Omental fat pad (tissue), 4 donors: ENCODE measurements at places on chromosomes 13 and 19.

- no peak for DNase-seq
Observed at GRCh38 chr19:31532034-31532433, 182.8 kb upstream of the TSHZ3 start.

DNA sequence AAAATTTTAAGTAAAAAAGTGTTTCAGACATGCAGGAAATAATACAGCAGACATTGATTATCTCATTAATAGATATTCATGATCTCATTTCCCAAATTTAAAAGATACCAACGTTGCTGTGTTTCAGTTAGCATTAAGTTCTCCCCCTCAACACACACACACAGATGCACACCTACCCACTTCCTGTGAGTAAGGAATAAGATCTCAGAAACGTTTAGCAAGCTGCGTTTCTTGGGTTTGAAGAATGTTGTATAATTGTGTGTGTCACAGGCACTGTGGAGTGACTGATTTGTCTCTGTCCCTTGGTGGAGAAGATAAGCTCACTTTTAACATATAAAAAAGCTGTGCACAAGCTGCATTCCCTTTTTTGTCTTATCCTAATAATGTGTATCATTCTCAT is 196.8 kb downstream of the PDS5B start:
- no peak for DNase-seq

GRCh38 chr13:26988059-26988769 is 183.4 kb downstream of the USP12 start:
- DNase-seq: no peak

DNA sequence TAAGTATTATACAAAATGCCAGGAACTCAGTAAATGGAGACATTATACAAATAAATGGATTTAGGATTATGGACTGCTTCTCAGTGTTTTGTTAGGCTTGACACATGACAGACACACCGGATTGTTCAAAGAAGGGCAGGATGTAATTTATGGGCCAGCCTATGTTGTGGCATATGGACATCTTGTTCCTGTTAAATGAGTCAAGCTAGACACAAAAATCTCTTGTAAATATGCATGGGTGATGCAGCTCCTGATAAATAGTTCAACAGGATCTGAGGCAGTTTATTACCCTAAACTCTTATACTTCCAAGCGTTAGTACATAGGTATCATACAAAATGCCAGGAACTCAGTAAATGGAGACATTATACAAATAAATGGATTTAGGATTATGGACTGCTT is 502.3 kb downstream of the TBC1D4 start:
- no peak for DNase-seq

GRCh38 chr13:107900775-107901174 is 314.6 kb downstream of the LIG4 start:
- no peak for DNase-seq

DNA sequence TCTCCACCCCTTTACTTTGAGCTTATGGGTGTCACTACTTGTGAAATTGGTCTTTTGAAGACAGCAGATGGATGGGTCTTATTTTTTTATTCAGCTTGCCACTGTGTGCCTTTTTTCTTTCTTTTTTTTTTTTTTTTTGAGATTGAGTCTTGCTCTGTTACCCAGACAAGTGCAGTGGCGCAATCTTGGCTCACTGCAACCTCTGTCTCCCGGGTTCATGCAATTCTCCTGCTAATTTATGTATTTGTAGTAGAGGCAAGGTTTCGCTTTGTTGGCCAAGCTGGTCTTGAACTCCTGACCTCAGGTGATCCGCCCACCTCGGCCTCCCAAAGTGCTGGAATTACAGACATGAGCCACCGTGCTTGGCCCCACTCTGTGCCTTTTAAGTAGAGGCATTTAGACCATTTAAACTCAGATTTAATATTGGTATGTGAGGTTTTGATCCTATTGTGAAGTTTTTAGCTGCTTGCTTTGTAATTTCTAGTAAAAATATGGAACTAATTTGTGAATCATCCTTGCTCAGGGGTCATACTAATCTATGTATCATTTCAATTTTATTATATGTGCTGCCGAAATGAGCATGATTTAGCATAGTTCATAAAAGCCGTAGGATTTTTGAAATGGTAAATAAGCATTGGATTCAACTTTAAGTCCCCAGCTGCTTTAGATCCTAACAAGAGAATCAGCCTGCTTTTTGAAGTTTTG is 584.5 kb downstream of the SLITRK1 start:
- DNase-seq: no peak

- no peak for DNase-seq
Observed at GRCh38 chr19:28553764-28554163, 659.2 kb downstream of the UQCRFS1 start.

- DNase-seq: no peak
Observed at GRCh38 chr13:73777134-73777533, 357.1 kb downstream of the KLF12 start.

GRCh38 chr19:31378404-31378803 is 29.2 kb upstream of the TSHZ3 start:
- no peak for DNase-seq

GRCh38 chr13:33287142-33287882 is 1.8 kb upstream of the STARD13 start:
- no peak for DNase-seq

DNA sequence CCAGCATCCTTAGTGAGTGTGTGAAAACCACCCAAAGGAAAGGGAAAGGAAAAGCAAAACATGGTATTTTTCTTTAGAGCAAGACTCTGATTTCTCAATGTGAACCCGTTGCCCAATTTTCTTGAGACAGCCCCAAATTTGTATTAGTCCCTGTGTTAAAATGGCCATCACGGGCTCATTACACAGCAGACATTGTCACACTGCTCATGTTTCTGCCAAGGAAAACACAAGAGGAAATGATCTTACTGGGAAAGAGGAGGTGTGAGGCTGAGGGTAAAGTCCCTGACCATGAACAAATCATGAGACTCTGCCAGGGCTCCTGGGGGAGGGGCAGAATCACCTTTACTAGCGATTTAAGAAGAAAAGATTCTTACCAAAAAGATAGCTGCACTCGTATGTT is 54.4 kb downstream of the FAM124A start:
- DNase-seq: no peak

GRCh38 chr13:19888799-19889198 is 25.4 kb upstream of the ZMYM5 start:
- no peak for DNase-seq

GRCh38 chr13:89920461-89920860 is 1427.0 kb upstream of the MIR17HG start:
- DNase-seq: no peak

DNA sequence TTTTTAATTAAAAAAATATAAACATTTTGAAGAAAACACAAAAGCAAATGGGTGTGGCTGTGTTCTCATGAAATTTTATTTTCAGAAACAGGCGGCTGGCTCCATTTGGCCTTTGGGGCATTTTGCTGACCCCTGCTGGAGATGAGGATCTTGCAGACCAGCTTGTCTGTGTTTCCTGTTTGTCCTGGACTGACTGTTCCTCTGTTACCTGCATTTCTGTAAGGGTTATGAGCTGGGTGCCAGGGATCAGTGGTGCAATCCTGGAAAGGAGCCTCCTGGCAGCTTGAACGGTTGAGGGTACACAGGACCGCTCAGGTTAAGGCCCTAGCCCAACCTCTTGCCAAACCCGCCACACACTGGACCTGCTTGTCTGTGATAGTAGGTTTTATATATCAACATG is 49.9 kb downstream of the ZNF787 start:
- no peak for DNase-seq

GRCh38 chr13:24625331-24625731 is 54.9 kb upstream of the ATP12A start:
- no peak for DNase-seq

DNA sequence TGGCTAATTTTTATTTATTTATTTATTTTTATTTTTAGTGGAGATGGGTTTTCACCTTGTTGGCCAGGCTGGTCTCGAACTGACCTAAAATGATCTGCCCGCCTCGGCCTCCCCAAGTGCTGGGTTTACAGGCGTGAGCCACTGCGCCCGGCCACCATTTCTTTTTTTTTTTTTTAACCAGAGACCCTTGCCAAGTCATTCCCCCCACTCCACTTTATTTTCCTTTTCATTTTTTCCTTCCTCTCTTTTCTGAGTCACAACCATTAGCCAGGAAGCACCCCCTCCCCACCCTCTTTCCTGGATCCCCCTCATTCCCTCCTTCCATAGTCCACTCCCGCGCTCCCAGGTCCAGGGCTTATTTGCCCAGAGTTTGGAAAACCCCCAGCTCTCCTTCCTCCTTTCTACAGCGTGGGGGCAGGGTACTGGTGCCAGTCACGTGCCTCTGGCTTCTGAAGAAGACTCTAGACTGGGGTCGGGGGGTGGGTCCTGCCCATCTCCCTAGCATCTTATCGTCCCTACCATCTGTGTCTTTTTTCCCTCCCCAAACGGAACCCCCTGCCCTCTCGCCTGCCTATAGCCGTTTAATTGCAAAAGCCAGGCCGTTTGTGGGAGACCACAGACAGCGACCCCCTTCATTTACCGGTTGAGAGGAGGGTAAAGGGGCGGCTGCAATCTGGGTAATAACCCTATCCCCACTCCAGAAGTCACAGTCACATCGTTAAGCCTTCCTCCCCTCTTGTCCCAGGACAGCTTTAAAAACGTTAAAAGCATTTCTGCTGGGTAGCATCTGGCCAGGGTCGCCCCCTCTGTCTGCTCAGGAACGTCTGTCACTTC is 1.1 kb upstream of the CALR start:
- no peak for DNase-seq

DNA sequence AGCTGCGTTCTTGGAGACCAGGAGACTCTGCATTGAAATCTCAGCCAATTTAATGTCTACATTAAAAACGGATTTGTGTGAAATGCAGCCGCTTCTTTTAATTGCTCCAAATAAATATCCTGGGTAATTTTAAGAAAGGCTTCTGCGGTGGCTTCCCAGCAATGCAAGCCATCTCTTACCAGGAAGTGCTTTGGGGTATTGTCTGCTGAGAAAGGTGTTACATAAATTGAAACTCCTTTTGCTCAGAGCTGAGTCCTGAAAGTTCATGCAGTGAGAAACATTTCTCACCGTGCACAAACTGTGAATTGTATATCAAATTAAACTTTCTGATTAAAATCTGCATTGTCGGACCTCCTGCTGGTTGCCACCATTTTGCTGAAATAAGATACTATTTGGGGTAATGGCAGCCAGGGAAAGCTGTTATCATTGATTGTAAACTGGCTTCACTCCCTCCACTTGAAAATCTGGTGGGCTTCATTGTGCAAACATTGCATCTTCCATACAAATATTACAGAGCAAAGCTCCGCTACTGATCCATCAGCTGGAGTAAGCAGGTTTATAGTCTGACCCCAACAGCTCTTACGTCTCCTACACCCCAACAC is 59.5 kb downstream of the ZIC5 start:
- DNase-seq: no peak

DNA sequence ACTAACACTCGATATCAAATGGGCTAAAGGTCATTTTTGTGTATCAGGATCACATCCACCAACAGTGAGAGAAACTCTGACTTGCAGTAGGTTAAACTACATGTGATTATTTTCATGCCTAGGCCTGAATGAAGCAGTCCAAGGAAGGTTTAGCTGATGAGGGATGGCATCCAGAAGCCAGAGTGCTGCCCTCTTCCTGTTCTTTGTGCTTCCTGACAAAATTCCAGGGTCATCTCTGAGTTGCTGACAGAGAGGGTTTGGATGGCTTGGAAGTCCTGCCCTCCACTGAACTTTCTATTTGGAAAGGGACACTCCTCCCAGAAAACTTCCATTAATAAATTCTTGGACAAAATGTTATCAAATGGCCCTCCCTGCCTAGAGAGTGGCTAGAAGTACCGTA is 728.3 kb upstream of the SLC10A2 start:
- no peak for DNase-seq

- no peak for DNase-seq
Observed at GRCh38 chr13:104843401-104843800, 1692.1 kb downstream of the EFNB2 start.

- DNase-seq: no peak
Observed at GRCh38 chr19:56324436-56324835, 9.8 kb upstream of the ZSCAN5A start.

DNA sequence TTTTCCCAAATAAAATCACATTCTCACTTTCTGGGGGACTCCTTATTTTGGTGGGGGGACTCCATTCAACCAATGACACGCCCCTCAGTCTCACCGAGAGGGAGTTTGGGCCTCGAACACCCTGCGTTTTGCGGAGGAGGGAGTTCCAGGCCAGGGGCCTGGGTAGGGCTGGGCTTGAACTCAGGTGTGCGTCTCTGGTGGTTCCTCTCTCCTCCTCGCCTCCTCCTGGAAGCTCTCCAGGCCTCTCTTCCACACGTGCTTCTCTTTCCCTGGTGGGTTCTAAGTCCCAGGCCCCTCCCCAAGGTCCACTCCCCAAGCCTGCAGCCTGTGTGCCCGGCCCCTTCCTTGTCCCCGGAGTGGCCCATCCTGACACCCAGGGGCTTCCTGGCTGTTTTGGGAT is 14.7 kb downstream of the MEX3D start:
- no peak for DNase-seq

DNA sequence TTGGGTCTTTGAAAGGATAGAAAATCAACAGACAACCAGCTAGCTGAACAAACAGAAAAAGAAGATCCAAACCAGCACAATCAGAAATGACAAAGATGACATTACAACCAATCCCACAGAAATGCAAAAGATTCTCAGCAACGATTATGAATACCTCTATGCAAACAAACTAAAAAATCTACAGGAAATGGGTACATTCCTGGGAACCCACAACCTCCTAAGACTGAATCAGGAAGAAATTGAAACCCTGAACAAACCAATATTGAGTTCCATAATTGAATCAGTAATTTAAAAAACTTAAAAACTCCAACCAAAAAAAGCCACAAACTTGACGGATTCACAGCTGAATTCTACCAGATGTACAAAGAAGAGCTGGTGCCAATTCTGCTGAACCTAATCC is 20.9 kb upstream of the C1QTNF9B start:
- no peak for DNase-seq

DNA sequence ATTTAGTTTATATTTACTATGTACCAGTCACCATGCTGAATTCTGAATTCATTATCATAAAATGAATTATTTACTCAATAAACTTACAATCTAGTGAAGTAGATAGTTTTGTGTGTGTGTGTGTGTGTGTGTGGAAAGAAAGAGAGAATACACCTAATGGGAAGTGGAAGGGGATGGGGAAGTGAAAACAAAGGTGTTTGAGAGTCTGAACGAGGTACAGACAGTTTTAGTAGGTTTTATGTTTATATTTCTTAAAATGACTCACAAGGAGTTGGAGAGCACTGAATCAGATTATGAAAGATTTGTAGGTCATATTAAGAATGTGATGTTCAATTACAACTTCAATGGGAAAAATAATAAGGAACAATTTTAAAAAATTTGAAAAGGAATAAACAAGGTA is 1753.0 kb downstream of the SLITRK1 start:
- no peak for DNase-seq

GRCh38 chr13:78193846-78194245 is 275.2 kb upstream of the EDNRB start:
- no peak for DNase-seq

- no peak for DNase-seq
Observed at GRCh38 chr13:106401081-106401480, 134.4 kb downstream of the EFNB2 start.

DNA sequence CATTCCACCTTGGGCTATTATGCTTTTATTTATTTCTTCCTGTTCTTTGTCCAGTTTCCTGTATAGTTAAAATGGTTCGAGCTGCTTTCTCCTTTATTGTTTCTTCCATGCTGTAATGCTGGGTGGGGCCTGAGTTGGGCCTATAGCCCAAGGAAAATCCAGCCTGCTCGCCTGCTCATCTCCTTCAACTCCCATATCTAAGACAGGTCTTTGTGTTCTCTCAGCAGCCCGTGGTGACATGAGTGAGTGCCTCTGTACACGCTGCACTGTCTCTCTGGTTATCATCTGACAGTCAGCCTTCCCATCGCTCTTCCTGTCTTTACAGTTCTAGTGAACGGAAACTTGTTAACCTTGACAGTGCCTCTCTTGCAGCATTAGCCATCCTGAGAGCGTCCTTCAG is 221.9 kb upstream of the SLC10A2 start:
- DNase-seq: no peak
